ENCODE measurements at places on chromosomes 2 and 18.
A peak's percentile ranks its signal among the peaks of the same experiment; 100 is the strongest.

- DNase-seq: no peak
Observed at GRCh38 chr2:201975434-201975833, 58.2 kb upstream of the FZD7 start.

GRCh38 chr2:170339750-170340692 lies 162.1 kb downstream of the MYO3B start:
- no peak for DNase-seq

DNA sequence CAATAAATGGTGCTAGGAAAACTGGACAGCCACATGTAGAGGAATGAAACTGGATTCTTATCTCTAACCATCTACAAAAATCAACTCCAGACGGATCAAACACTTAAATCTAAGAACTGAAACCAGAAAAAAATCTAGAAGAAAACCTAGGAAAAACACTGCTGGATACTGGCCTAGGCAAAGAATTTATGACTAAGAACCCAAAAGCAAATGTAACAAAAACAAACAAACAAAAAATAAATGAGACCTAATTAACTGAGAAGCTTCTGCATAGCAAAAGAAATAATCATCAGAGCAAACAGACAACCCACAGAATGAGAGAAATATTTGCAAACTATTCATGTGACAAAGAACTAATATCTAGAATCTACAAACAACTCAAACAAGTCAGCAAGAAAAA lies 314.0 kb upstream of the REV1 start:
- no peak for DNase-seq

- no peak for DNase-seq
Observed at GRCh38 chr2:172972005-172972619, 103.5 kb upstream of the MAP3K20 start.

GRCh38 chr2:48767330-48767729 lies 11.8 kb upstream of the LHCGR start:
- DNase-seq: no peak

DNA sequence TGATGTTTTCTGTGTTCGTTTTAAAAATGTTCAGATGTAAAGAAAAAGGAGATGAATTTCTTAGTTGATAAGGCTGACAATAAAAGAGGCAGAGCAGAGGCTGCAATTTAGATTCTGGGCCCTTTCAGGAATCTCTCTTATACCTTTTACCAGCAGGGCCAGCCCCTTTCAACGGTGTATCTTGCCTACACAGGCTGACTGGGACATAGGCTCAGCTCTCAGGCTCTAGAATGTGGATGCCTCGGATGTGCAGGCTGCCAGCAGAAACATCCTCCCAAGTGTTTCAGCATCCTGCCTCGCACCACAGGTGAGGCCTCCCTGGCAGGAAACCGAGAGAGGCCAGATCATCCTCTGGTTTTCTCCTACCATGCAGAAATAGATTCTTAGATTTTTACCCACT lies 3.4 kb downstream of the C2orf80 start:
- DNase-seq: no peak

- DNase-seq: no peak
Observed at GRCh38 chr18:35489913-35490490, 7.8 kb downstream of the INO80C start.

DNA sequence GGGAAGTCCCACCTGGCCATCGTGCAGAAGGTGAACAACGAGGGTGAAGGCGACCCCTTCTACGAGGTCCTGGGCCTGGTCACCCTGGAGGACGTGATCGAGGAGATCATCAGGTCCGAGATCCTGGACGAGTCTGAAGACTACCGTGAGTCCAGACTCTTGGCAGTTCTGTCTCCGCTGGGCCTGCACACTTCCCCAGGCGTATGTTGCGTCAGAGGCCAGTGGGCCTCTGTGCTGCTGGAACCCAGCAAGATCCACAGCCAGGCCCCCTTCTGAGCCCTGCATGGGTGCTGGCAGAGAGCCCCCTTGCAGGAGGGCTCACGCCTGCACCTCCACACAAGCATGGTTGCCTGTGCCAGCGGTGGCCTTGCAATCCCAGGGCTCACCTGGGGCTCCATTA lies 9.0 kb downstream of the CNNM3 start:
- no peak for DNase-seq

DNA sequence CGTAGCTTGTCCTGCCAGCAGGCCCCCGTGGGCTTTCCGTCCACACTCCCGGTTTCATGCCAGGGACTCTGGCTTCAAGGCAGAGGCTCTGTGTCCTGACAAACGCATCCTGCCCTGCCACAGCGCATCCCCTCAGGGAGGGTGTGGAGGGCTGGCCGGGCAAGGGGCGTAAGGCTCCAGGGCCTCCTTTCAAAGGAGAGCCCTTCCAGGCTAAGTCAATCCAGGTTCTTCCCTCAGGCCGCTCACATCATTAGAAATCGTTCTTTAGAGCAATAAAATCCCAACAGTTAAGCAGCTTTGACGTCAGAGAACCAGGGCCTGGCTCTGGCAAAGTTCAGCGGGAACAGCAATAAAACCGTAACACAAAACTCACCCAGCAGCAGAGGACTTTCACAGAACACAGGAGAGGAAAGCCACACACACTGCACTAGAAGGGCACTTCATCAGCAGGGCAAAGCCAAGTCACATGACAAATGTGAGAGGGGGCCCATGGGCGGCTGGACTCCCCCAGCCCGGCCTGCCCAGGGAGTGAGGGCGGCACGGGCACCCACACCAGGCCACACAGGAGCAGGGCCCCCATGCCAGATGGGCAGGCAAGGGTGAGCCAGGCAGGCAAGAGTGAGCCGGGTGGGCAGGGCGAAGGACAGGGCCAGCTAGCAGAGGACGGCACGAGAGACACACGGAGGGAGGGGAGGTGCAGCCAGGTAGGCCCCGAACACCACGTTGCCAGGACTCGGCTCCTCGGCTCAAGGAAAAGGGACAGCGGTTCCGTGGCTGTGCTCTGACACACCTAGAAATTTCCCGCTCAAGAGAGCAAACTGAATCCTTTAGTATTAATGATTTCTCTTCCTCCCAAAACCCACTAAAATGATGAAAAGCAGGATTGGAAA lies 52.0 kb downstream of the HDAC4 start:
- DNase-seq: no peak

- DNase-seq: no peak
Observed at GRCh38 chr18:23592911-23593310, 6.6 kb upstream of the NPC1 start.

DNA sequence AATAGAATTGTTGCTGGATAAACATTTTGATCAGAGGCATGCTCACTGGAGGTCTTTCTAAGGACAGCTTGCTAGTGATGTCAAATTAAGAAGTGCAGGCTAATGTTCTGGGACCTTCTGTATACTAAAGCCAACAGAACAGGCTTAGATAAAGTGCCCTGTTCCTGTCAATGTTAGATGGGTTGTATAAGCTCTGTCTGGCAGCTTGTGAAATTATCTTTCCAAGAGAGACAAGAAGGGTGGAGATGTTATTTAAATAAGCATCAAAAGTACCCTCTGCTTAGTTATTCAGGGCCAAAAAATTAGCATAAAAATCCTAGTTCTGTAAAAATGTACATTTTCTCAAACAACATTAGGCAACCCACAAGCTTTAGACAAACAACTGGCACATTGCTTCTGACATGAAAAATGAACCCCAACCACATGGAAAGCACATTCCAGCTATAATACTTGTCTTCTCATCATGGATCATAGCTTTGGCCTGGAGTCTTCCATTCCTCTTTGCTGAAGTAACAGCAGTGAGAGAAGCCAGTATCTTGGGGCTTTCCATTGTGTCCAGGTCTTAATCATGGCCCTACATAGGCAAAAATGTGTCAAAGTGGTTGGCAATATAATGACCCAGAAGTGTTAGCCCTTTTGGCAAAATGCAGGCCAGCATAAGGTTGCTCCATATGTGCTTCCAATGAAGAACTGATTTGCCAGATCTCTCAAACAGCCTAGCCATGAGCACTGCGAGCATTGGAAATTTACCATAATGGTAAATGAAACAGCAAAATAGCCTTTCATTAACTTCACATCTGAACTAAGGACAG lies 478.1 kb upstream of the ZNF804A start:
- no peak for DNase-seq

DNA sequence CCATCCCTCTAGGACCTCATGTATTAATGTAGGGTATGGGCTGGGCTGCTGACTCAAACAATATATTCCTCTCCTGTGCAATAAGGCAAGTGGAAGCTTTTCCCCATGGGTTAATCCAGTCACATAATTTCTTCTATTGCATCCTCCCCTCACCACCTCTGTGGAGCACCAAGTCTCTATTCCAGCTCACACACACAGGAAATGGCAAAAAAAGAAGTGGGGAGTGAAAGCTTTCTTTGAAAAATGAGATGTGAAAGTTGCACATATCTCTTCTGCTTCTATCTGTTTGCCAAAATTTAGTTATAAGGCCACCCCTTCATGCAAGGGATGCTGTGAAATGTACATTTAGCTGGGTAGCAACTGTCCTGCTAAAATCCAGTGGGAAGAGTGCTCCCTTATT lies 121.3 kb downstream of the CDC42EP3 start:
- DNase-seq: no peak

DNA sequence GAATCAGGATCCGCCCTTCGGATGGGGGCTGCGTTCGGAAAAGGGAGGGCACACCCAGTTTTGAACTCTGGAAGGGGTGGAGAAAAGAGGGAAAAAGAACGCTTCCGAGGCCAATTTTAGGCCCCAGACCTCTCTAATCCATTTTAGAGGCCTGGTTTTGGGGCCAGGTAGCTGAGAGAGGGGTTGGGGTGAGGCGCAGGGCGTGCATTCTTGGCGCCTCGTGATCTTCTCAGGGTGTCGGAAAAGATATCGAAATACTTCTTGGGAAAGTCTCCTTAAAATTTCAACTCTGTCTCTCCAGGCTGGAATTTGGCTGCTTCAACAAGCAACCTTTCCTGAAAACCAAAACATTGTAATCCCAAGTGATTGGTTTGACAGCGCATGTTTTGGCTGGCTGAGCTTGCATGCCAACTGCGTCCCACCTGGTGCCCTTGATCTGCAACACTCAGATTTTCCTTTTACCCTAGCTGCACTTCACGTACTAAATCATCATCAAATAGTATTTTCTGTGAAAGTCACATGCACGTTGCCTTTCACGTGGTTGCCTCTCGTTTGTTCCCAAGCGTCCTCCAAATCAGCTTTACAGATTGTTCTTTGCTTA lies 864 bp upstream of the XPO1 start:
- DNase-seq: no peak

GRCh38 chr2:39492095-39492590 lies 55.1 kb upstream of the MAP4K3 start:
- DNase-seq: peak; percentile 98

DNA sequence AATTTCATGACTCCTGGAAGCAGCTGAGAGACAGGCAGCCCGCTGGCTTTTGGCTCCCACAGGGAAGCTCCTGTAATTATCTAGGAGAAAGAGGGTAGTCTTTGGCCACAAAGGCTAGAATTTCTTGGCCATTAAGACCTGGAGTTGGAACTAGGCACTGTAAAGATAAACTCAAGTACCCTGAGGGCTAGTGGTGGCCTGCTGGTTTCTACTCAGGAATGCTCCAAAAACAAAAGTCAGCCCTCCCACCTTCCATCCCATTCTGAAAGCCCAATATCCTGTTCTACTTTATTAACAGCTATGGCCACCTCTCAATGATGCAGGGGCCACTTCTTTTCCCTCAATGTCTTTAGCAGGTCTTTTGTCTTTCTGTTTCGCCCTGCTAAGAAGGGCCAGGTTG lies 34.0 kb upstream of the CYP26B1 start:
- DNase-seq: no peak

DNA sequence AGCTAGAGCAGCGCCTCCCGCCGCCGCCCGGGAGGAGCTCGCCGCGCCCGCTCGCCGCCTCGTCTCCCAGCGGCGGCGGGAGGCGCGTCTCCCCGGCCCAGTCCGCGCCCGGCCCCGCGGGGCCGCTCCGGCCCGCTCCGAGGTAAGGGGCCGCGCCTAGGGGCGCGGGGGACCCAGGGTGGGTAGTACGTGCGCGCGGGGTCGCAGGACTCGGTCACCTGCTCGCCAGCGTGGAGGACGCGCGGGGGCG lies 259 bp downstream of the NPAS2 start:
- no peak for DNase-seq

DNA sequence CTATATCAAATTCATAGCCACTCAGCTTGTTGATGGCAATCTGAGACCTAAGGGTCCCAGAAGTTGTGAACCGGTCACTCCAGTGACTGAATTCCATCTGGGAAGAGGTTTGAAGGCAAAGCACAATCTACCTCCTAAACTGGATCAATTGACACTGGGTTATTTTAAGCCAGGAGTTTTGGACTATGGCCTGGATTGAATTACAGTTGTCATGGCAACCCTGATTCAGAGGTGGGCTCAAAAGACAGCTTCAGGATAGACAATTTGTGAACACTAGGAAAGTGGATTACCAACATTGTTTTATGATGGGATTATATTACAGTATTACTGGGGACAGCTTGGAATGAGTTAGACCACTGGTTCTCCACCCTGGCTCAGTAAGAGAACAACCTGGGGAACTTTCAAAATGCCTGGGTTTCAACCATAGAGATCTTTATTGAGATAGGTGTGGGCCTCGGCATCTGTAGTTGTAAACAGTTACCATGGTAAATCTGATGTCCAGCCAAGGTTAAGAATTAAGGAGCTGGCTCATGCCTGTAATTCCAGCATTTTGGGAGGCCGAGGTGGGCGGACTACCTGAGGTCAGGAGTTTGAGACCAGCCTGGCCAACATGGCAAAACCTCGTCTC lies 58.8 kb downstream of the MFSD6 start:
- no peak for DNase-seq

DNA sequence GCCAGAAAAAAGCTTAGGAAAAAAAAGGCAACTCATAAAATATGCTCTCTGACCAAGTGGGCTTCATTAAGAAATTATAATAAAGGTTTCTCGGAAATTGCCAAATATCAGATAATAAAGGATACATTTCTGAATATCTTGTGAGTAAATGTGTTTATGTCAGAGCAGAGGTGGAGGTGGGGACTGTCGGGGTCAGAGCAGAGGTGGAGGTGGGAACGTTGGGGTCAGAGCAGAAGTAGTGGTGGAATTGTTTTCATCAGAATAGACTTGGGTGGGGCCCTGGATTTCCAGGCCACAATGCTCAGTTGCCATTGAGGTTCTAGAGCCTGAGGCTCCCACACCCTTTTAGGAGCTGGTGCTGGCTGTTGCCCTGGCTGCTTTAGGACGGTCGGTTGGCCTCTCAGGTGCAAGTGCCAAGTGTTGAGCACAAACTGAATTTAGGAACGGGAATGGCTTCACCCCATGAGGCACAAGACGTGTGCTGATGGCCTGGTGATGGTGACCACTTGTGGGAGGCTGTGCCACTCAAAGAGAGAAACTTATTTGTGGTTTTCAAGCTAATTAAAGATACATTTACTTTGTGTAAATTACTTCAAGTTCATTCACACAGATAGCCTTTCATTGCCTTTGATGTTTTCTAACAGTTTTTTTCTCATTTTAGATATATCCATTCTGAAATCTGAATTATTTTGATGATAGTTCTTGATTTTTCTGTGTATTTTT lies 131.5 kb downstream of the ATP9B start:
- DNase-seq: no peak

DNA sequence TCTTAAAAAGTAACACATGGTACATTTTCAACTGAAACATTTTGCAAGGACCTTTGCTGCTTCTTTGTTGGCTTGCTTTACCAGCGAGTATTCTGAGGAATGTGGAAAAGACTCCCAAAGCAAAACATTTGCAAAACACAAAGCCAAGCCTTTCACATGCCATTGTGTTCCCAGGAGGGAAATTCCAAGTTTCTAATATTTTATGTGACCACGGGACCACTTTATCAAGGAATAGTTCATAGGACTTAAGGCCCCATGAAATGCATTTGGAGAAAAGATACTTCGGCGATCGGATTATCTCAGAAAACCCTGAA lies 26.2 kb downstream of the CYP27C1 start:
- no peak for DNase-seq

GRCh38 chr2:70674636-70675430 lies 93.2 kb downstream of the ADD2 start:
- no peak for DNase-seq

Data from SIG-M5 (cell line).